ENCODE measurements at places on chromosomes 3 and 15.

GRCh38 chr15:80123034-80123433 is 29.8 kb upstream of the FAH start:
- DNase-seq = no peak

- no peak for DNase-seq
These were observed 29.5 kb downstream of the POPDC2 start for GRCh38 chr3:119630880-119631329.

- DNase-seq = no peak
These were observed 51.9 kb downstream of the DENND4A start for GRCh38 chr15:65740148-65740547.

GRCh38 chr15:65926459-65926858 is 57.2 kb downstream of the RAB11A start:
- DNase-seq = no peak

GRCh38 chr3:79041621-79042020 is 726.2 kb downstream of the ROBO1 start:
- no peak for DNase-seq

- no peak for DNase-seq
These were observed 31.9 kb downstream of the UBXN7 start for GRCh38 chr3:196400331-196400730.
